Right renal cortex interstitium (tissue), 3 donors: ENCODE measurements at places on chromosomes 6 and 20. TPM values are rescaled to one million over a fixed set of nuclear protein-coding genes. Genes with fewer than 3 reads are reported as not detected.

DNA sequence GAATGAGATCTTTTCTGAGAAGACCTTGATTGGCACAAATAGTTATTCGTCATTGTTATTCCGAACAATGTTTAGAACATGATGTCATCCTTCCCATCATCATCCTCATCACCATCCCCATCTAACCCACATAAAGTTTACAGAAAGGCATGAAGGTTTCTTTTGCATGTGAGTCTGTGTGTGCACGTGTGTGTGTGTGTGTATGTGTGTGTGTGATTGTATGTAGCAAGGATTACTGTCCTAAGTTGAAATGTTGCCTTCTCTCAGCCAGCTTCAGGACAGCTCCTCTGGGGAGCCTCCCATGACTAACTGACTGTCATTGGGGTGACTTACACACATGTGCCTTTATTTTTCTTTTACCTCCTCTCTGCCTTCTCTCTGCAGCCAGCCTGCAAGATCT lies 113.5 kb downstream of the SLC22A3 start:
- DNase-seq, result no peak

GRCh38 chr20:11467436-11467835 lies 450.3 kb upstream of the BTBD3 start:
- no peak for DNase-seq

- DNase-seq, result no peak
These were observed 511 bp upstream of the SLC35B2 start for GRCh38 chr6:44257753-44258324.

DNA sequence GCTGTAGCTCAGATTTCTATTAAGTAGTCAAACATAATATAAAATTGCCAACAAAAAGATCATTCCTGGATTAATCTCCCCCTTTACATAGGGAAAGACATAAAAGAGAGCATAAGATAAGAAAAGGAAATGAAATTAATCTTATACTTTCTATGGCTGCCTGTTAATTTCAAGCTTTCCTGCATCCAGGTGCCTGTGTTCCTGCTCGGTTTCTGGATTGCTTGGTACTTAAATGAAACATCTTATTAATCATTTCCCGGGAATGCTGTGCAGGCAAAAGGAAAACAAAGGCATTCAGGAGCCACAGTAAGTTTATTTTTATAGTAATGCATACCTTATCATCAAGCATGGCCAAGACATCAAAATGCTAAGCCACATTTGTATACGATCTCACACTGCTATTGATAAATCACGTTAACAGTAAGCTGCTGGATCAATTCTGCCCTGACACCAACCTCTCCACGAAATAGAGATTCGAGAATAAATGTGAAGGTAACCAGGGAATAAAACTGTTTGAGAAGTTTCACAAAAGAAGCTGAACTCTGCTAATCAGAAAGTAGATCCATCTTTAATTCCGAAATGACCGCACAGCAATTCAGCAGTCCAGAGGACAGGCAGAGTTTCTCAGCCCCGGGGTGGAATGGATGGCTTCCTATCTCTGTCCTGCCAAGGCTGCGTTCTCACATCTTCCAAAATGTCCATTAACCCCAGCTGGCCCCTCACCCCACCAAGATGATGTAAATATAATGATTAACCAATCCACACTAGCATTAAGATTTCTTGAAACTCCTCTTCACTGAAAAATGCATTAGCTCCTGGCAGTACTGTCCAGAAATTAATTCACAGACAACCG lies 32.6 kb upstream of the APCDD1L start:
- DNase-seq, result no peak

GRCh38 chr6:72905705-72906478 lies 284.0 kb downstream of the KCNQ5 start:
- DNase-seq, result no peak

DNA sequence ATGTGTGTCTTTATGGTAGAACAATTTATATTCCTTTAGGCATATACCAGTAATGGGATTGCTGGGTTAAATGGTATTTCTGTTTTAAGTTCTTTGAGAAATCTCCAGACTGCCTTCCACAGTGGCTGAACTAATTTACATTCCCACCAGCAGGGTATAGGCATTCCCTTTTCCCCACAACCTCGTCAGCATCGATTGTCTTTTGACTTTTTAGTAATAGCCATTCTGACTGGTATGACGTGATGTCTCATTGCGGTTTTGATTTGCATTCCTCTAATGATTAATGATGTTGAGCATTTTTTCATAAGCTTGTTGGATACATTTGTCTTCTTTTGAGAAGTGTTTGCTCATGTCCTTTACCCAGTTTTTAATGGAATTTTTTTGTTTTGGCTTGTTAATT lies 5.3 kb upstream of the TASP1 start:
- no peak for DNase-seq

DNA sequence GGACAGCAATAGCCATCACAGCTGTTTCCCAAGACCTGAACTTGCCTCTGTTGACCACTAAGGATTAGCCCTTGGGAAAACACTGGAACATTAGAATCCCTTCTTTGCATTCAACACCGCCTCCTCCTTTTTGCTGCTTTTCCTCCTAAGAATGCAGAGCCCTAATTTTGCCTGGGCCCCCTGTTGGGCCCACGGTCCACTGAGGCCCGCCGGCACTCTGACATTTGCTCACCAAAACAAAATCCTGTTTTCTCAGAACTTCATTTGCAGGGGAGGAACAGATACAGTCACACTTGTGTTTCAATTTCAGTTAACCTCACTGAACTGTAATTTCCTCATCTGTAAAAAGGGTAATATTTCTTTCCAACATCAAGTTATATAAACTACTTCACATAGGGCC lies 116.0 kb upstream of the JARID2 start:
- DNase-seq, result no peak

DNA sequence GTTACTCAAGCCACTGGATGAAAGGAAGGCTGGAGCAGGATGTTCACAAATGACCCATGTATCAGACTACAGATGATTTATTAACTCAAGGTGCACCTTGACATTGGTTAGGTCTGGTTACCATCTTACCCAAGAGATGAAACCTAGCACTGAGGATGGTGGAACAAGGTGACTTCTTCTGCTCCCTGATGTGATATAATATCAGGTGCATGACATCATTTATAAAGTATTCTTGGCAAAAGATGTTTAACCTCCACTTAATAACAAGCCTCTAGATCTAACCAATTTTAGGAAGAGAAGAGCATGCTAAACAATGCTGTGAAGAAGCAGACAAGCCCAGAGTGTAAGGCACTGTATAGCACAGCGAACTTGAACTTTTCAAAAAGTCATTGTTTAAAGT lies 100.9 kb downstream of the FYN start:
- no peak for DNase-seq

- DNase-seq, result no peak
These were observed 156.8 kb upstream of the ARID1B start for GRCh38 chr6:156620331-156620730.

- no peak for DNase-seq
These were observed at the start of gene TMEM74B for GRCh38 chr20:1184638-1185315. Gene TMEM74B (minus strand): TSS chr20:1184981. CDS start chr20:1183801, 1,180 bp downstream.

GRCh38 chr6:129575378-129576118 lies 134.4 kb downstream of the ARHGAP18 start:
- no peak for DNase-seq

DNA sequence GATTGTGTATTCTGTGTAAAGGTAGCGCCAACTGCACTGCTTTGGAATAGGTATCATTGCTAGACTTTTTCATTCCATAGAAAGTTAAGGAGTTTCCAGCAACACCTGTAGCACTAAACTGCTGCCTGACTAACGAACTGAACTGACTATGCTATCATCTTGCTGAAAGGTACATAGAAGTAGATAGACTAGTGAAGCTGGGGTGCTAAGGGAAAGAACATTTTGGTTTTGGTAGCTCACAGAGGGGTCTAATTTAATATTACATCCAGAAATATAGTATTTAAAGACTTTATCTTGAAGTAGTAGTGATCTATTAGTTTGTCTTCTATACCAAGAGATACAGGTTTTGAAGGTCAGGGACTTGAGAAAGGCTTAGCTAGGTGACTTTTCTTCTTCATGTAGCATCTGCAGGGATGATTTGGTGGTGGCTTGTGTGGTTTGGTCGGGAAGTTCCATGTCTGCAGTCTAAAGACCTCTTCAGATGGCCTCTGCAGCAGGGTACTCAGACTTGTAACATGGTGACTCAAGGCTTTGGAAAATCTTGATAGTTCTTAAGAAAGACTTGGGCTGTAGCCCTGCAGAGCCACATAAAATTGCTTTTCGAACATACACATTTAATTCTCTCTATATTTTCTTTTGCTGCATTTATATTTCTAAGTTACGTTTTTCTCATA lies 10.2 kb downstream of the SENP6 start:
- DNase-seq, result no peak

GRCh38 chr6:43738267-43738676 lies 31.7 kb upstream of the VEGFA start:
- DNase-seq, result no peak

GRCh38 chr6:4271761-4272470 lies 136.5 kb upstream of the ECI2 start:
- DNase-seq, result no peak

DNA sequence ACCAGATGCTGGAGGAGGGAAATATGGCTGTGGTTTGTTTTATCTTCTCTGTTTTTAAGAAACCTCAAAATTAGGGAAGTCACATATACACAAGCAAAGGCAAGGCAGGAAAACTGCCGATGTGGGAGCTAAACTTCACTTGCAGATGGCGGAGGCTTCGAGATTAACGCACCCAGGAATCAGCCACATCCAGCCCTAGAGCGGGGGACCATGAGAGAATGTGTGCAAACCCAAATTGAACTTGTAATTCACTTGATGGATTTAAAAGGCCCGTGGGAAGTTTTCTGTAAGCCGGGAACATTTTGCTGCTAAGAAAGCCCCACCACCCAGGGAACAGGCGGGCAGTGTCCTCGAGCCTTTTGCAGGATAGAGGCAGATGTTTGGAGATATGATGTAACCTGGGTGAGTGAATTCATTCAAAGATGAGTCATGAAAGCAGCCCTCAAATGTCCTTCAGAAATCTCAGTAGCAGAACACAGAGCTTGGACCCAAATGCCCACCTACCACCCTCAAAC lies 39.9 kb downstream of the PREX1 start:
- DNase-seq, result no peak

- no peak for DNase-seq
These were observed 9.6 kb downstream of the LEMD2 start for GRCh38 chr6:33779290-33779689.

GRCh38 chr20:44006578-44006977 lies 91.9 kb downstream of the TOX2 start:
- DNase-seq, result no peak

DNA sequence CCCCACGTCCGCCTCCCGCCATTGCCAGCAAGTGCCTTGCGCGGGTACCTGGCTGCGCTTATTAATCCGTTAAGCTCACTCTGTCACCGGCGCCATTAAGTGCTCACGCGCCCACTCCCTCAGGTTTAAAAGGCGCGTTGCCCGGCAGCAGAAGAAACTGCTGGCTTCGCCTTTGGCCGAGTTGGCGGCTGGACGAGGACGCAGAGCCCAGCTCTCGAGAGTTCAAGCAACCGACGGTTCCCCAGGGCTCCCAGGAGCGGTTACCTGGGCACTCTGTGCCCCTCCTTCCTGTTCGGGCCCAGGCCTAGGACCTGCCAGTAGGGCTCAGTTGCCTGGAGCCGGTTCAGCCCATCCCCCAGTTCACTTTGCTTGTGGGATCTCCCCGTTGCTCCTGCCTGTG lies at the start of gene GGTLC1:
Gene GGTLC1 (minus strand): TSS at position 219 of the 400 bp plus-strand sequence. CDS start 2,168 bp downstream, outside the sequence.
- DNase-seq, result no peak

DNA sequence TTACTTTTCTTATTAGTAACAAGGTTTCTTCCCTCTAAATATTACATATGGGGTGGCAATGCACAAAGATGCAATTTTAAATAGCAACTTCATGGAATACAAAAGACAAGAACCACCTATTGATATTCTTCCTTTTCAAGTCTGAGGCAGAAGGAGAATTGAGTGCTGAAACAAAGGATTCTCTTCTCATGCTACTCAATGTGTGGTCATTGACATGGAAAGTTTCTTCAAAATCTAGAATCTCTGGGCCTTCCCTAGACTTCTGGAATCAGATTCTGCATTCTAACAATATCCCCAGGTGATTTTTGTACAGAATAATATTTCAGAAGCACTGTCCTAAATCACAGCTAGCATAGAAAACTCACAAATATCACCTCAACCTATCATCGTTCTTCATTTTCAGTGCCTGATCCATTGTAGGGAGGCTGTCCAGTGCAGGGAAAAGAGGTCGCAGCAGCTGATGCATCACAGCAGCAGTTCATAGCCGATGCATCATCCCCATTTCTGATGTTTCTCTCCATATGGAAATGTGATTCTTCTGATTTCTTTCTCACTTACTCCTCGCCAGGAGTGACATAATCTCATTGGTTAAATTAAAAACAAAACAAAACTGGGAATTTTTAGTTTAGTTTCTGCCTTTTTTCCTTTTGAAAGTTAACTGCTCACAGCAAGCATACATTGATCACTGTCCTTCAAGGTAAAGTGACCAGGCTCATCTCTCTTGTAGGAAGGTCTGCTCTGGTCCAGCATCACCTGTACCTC lies 139.5 kb upstream of the FAM83B start:
- no peak for DNase-seq

- DNase-seq, result no peak
These were observed 31.0 kb downstream of the TIAM2 start for GRCh38 chr6:155026022-155026705.

GRCh38 chr20:32603046-32603726 lies 18.1 kb upstream of the NOL4L start:
- no peak for DNase-seq

The KCNB1 gene
- polyA plus RNA-seq, result 0.51 TPM

The LY6G6D gene
- polyA plus RNA-seq, result 0.34 TPM

The STX11 gene
- polyA plus RNA-seq, result 1.0 TPM

The CLVS2 gene
- polyA plus RNA-seq, result 0.16 TPM

The MTFR2 gene
- polyA plus RNA-seq, result 3.7 TPM

The ATAT1 gene
- polyA plus RNA-seq, result 31.8 TPM

The RNF39 gene
- polyA plus RNA-seq, result 1.3 TPM

The ADGB gene
- polyA plus RNA-seq, result 0.67 TPM

The CD40 gene
- 6.5 TPM for polyA plus RNA-seq

The LY6G5C gene
- polyA plus RNA-seq, result 2.4 TPM

The TMEM217 gene
- polyA plus RNA-seq, result 1.6 TPM
